ENCODE measurements at places on chromosomes 7 and 10. TPM values are rescaled to one million over a fixed set of nuclear protein-coding genes. Genes with fewer than 3 reads are reported as not detected.
A peak's percentile ranks its signal among the peaks of the same experiment; 100 is the strongest.

DNA sequence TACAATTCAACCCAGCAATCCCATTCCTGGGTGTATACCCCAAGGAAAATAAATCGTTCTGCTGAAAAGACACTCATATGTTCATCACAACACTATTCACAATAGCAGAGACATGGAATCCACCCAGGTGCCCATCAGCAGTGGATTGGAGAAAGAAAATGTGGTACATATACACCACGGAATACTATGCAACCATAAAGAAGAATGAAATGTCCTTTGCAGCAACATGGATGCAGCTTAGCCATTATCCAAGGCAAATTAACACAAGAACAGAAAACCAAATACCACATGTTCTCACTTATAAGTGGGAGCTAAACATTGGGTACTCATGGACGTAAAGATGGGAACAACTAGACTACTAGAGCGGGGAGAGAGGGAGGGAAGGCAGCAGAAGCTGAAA is 207.8 kb downstream of the GATA3 start:
- DNase-seq, result no peak

DNA sequence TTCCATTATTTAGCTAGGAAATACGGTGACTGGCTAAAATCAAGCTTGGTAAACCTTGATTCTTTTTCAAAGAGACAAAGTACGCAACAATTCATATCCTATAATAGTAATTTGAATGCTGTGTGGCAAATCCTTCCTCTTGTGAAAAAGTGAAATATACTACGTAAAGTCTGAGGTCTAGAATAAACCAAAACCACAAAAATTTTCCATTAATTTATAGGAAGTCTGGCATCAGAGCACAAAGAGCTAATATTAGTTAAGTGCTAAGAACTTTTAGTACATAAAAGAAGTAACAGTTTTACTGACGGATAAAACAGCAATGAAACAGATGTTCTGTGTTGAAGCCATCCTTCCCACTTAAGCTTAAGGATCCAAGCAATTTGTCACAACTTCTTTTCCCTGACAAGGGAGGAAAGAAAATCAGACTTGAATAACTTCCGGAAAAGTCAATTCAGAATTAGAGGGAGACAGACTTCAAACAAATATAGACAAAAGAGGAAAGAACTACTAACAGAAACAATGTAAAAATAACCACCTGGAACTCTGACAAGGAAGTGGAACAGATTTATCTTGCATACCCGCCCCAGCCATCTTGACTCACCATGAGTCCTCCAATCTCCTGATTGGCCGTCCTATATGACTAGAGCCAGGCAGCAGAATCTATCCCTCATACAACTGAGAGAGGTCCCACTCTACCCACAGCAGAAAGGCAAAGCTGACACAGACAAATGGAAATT is 34.6 kb downstream of the RHEB start:
- DNase-seq, result peak; percentile 43

GRCh38 chr7:66362136-66362535 is 157.0 kb downstream of the TPST1 start:
- DNase-seq, result no peak

GRCh38 chr10:123517426-123517825 is 148.7 kb upstream of the GPR26 start:
- DNase-seq, result no peak

- DNase-seq, result no peak
These were observed 10.5 kb downstream of the C10orf53 start for GRCh38 chr10:49689882-49690510.

DNA sequence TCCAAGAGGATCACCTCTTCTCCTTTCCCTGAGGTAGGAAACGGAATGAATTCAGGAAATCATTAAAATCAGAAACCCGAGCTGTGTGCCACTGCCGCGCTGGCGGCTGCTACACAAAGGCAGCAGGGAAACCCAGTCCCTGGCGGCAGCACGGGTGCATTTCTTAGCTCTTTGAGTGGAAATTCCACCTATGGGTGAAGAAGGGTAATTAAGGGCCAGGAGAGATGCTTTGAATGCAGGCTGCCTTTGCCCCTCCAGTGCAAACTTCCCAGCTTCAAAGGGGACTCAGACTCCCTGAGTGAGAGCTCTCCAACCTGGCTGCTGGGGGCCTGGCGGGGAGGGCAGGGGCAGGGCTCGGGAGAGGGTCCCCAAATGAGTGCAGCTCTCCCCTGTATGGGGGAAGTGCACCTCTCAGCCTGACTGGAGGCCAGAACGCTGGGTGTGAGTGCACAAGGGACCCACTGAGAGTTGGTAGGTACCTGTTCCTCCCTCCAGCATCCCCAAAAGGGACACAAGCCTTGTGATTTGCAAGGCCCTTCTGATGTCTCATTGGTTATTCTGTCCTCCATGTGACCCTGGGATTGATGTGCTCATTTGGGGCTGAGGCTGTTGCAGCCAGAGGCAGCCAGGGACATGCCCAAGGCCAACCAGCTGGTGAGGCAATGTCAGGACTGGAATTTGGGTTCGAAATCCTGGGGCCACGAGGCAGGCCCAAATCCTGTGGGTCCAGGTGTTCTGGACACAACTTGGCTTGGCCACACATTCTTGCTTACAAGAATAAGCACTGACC is 16.3 kb upstream of the ZMIZ1 start:
- no peak for DNase-seq

SFRP5 gene
- total RNA-seq, result 0.48 TPM

- peak; percentile 52 for DNase-seq
These were observed 130.0 kb upstream of the BTBD16 start for GRCh38 chr10:122140941-122141623.

- no peak for DNase-seq
These were observed 149.1 kb downstream of the MAPK8 start for GRCh38 chr10:48455392-48456151.

GRCh38 chr7:39413636-39414223 is 152.5 kb upstream of the YAE1 start:
- peak; percentile 29 for DNase-seq

GRCh38 chr7:118836933-118837332 is 612.4 kb downstream of the ANKRD7 start:
- no peak for DNase-seq

DNA sequence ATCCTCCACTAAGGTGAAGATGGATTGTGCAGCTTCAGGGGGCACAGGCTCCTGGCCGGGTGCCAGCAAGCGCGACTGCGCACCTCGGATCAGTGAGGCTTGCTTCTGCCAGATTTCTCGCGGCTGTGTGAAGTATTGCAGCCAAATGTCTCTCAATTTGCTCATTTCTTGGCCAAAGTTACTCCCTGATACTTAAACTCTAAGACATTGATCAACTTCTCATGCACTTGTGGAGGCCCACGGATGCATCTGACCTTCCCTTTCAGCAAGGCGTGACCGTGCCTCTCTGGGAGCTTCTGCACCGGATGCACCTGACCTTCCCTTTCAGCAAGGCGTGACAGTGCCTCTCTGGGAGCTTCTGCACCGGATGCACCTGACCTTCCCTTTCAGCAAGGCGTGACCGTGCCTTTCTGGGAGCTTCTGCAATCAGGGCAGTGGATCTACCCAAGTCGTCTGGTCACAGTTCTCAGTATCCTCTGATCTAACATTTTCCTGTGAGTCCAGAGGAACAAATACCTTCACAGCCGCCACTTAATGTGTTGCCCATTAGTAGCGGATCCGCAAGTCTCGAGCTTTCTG is 248.3 kb downstream of the ADARB2 start:
- no peak for DNase-seq

SCART1 gene
- 2.9 TPM for total RNA-seq

ASZ1 gene
- total RNA-seq, result 4.8 TPM

GRCh38 chr7:51075681-51076580 is 240.7 kb downstream of the COBL start:
- DNase-seq, result no peak

BUD23 gene
- 47.4 TPM for total RNA-seq
